ENCODE measurements at places on chromosomes 3 and 15. TPM values are rescaled to one million over a fixed set of nuclear protein-coding genes. Genes with fewer than 3 reads are reported as not detected.

GABPB1 gene
- total RNA-seq = 11.2 TPM

LRRC34 gene
- total RNA-seq = 2.3 TPM

STXBP5L gene
- total RNA-seq = 0.25 TPM

HIGD2B gene
- not detected for total RNA-seq

SERPINI1 gene
- 3.0 TPM for total RNA-seq

AMIGO3 gene
- not detected for total RNA-seq

CFAP100 gene
- not detected for total RNA-seq

MYRIP gene
- 4.7 TPM for total RNA-seq

HDAC11 gene
- total RNA-seq = 42.8 TPM

PPM1L gene
- total RNA-seq = 23.4 TPM

GOLGA6A gene
- total RNA-seq = not detected

ZFAND6 gene
- 64.4 TPM for total RNA-seq

DNA sequence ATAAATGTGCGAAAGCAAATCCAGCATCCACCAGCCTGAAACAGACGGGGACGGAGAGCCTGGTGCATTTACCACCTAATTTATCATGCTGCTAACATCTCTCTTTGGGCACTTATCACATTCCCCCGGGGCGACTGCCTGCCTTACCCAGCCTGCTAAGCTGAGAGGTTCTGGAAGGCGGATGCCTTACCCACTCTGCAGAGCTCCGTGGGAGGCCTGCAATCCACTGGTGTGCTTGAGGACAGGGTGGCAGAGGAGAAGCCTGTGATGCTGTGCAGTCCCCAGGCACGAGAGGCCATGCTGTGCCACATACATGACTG lies 25.5 kb downstream of the MGLL start:
- no peak for DNase-seq

GRCh38 chr3:132654721-132655120 lies 4.9 kb downstream of the ACAD11 start:
- DNase-seq = no peak

DNA sequence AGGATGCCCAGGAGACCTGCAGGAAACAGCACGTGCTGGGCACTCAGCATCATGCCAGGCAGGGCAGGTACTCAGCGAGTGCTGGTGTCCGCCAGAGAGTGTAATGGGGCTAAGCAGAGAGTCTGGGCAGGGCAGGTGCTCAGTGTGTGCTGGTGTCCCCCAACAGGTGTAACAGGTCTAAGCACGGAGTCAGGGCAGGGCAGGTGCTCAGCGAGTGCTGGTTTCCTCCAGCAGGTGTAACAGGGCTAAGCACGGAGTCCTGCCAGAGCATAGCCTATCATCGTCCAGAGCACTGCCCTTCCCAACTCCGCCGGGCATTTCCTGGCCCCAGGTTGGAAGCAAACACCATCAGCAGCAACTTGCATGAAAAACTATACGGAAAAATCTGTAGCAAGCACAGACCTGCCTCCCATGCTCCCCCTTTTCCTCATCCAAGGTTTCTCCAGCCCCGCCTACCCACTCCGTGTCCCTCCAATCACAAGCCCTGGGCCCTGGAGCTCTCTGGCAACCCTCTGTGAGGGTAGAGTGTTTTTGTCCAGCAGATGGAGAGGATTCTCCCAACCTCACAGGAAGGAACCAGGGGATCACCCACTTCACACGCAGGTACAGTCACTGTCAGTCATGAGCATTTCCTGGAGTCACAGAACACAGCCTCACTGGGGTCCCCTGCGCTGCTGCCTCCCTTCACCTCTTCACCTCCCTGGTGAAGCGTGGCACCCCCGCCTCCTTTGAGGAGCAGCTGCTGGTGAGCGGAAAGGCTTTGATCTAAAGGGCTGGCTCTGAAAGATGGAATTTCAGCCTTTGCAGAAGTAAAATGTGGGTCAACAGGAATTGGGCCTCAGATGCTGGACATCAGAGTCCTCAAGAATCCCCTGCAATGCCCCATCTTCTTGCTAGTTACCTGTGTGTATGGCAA lies 302.5 kb downstream of the OCA2 start:
- DNase-seq = no peak

- no peak for DNase-seq
Measured at GRCh38 chr15:57665939-57666338, 40.6 kb upstream of the POLR2M start.

DNA sequence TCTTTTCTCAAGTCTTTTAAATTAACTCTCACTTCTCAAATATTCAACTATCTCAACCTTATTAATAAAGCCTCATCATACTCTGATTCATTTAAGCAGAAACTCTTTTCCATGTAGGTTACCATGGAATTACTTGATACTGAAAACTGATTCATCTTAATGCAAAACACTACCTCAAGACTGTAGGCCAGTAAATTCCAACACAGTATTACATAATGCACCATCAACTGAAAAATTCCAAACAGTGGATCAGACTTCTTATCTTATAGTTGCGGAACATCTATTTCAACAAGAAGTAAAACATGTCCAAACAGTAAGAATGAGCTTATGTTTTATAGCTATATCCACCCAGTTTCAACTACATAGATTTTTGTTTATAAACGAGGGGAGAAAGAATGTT lies 124.5 kb downstream of the PEAK1 start:
- DNase-seq = no peak

DNA sequence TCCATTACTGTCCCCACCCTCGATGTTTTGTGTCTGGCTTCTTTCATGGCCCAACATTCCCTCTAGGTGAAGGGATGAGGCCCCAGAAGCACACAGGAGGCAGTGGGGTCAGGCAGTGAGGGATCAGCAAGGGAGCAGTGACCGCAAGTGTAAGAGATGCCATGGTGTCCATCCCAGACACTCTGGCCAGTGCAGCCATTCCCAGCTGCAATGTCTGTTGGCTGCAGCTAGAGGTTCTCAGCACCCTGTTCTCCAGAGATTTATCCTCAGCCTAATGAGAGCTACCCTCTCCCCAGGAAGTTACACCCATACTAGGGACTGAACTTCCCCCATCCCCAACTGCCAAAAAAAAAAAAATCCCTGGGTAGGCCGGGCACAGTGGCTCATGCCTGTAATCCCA lies 40.2 kb downstream of the TRANK1 start:
- DNase-seq = no peak

- DNase-seq = peak; percentile 43
Measured at GRCh38 chr15:25182736-25183445, 228.1 kb downstream of the SNRPN start.

GRCh38 chr15:62362608-62363007 lies 197.5 kb upstream of the C2CD4B start:
- DNase-seq = no peak

GRCh38 chr3:135161425-135161824 lies 366.4 kb downstream of the EPHB1 start:
- DNase-seq = no peak

- DNase-seq = no peak
Measured at GRCh38 chr3:119228373-119229145, 12.1 kb downstream of the B4GALT4 start.

DNA sequence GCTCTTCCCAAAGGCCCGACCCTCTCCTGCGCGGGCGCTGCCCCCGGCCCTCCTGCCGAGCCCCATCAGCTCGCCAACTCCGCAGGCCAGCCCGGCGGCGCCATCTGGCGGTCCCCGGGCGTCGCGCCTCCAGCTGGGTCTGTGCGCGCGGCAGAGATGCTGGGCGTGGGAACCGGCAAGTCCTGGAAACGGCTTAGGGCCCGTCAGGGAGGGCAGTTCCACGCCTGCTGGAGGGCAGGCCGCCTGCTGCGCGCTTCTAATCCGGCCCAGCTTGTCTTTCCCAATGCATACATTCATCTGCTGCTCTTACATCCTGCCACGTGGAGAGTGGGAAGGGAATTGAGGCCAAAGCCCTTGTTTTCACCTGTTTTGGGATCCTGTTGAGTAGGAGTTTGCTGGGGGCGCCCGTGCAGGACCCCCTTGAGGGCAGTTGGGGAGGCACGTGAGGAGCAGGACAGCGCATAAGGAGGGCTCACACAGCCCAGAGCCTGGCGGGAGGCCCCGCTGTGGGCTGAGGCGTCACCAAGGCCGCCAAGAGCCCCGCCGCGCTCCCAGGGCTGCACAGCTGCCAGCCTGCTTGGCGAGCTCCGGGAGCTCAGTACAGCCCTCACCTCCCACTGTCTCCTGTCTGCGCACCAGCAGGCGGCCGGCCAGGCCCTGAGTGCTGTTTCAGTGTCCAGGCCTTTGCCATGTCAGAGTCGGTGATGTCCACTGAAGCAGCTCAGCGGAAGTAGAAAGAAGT lies 165.6 kb downstream of the NSMCE3 start:
- peak; percentile 89 for DNase-seq

GRCh38 chr3:66625505-66626216 lies 124.8 kb upstream of the LRIG1 start:
- DNase-seq = no peak

GRCh38 chr3:71062952-71063772 lies 520.4 kb downstream of the FOXP1 start:
- DNase-seq = no peak

DNA sequence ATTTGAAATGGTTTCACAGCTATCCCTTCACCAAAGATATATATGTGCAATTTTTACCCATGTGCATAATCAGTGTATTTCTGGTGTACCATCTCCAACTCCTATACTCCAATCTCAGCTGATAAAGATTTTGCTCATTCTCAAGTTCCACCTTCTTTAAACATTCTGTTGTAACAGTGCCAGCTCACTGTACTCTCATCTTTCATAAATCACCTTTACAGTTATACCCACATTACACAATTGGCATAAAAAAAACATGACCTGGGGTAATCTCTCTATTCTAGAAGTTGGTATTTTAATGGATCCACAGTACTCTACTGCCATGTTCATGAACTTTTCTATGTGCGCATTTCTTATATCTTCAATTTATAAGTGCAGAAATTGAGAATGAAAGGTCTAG lies 339.9 kb upstream of the DPH6 start:
- no peak for DNase-seq

DNA sequence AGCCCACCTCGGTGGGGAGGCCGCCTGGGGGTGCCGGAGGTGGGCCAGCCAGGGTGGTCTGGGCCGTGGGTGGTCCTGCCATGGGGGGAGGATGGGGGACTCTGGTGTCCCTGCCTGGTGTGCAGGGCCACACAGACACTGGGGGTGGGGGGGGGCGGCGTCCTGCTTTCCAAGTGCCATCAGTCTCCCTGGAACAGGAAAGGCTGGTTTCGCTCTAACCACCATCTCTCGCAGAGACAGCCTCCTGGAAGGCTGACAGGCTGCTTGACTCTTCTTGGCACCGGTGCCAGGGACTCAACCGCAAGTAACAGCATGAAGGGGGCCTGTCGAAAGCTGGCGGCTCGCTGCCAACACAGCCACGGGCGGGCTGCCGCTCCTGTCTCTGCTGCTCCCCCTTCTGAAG lies 40.3 kb downstream of the RGMA start:
- no peak for DNase-seq

DNA sequence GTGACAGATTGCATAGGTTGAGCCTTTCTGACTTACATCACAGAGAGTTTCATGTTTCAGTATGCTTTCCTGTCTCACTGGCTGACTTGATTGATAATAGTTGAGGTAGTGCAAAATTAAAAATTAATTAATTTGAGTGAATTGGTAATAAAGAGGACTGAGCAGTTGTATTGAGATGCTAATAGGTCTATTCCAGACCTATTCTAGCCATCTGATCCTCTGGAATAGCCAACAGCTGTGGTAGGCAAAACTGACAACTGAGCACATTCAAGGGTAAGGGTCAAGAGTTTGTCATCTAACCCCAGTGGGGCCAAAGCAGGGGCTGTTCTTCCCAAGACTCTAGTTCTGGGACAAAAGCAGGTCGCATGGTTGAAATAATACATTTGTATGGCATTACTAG lies 132.4 kb downstream of the EPHA3 start:
- DNase-seq = no peak

- DNase-seq = no peak
Measured at GRCh38 chr3:98532709-98533571, 1.2 kb downstream of the GPR15 start.

DNA sequence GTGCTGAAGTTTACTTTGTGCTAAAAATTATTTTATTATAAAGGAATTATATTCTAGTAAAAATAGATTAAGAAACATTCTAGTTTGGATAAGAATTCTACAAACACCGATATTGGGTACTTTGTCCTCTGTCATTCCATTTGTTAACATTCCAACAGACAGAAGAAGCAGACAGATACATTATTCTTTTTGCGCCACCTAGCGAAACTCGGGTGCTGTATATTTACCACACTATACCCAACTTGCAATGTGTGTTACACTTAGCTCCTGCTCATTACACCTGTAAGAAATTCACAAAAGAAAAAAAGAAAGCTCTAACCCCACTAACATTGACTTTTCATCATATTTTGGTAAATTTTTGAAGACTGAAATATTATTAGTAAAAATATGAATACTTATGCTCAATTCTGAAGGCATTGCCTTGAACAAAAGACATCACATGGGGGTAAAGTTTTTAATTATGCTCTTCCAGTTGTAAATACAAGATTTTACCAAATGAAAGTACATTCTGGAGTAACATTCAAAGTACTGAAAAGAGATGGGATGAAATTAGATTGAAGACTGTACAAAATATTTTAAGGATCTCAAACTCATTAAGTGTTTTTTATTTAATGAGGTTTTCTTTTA lies 136.5 kb upstream of the MLF1 start:
- DNase-seq = peak; percentile 44

DNA sequence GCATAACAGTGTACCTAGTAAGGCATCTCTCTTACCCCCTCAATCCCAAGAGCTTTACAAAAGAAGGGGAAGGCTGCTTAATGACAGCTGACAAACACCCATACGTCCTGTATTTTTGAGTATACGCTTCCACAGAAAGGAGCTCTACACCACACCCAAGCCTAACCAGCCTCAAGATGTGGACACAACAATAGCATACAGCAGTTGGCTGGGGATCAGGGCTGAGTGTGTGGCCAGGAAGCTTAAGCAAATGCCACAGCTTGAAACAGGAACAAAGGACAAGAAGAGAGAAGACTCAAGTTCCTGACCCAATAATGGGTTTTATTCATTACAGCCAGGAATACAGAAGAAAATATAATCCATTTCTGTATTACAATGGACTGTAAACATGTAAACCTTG lies 6.9 kb downstream of the HEXA start:
- DNase-seq = peak; percentile 60

DNA sequence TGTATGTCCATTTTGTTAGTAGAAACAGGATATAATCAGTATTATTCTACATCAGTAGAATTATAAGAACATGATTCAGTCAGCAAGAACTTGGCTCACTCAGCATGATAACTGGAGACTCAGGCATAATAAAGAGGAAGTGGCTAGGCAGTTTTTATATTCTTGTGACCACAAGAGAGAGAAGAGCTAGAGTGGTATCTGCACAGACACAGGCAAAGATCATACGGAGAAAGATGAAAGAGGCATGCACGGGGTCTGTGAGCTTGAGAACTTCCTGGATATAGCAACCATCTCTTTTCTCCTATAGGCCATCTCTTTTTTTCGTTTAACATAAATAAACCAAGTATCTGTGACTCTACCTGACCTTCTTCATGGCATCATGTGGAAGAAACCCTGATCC lies 46.8 kb downstream of the MYO5A start:
- DNase-seq = no peak

DNA sequence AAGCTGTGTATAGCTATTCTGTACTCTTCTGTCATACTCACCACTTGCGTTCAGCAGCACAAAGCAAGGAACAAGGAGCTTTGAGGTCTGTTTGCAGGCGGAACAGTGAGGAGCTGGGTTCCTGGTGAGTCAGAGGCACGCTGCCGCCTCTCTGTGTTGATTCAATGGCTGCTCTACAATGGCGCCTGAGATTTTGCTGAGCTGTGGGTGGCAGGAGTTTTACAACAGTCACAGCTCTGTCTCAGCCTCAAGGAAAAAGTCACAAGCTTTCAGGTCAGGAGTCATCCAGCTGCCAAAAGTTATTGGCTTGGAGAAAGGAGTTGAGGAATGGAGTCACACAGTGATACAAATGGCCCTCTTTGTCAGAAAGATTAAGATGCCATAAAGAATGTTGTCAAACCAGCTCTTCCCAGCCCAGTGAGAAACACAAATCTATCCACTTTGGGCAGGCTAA lies 98.1 kb downstream of the SSR3 start:
- no peak for DNase-seq
